ENCODE measurements at places on chromosomes 5 and 9.

DNA sequence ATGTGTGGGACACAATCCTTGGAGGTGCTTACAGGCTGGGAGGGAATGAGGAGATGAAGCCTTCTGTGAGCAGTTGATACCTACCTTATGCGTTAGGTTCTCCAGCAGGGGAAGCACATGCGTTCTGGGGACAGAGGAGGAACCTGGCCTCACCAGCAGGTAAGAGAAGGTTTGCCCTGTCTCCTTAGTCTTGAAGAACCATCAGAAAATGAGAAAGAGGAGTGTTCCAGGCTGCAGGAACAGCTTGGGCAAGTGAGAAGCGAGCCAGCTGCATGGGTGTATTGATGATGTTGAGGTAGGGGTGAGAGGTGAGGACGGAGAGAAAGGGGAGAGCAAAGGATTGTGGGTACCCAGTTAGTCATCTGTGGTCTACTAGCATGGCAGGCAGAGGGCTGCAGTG is 156.9 kb upstream of the MVB12B start:
- DNase-seq = no peak

- DNase-seq = no peak
These were observed 49.8 kb downstream of the TMOD1 start for GRCh38 chr9:97551308-97551707.

GRCh38 chr9:127955294-127956015 is 17.8 kb upstream of the DPM2 start:
- peak; percentile 53 for DNase-seq

DNA sequence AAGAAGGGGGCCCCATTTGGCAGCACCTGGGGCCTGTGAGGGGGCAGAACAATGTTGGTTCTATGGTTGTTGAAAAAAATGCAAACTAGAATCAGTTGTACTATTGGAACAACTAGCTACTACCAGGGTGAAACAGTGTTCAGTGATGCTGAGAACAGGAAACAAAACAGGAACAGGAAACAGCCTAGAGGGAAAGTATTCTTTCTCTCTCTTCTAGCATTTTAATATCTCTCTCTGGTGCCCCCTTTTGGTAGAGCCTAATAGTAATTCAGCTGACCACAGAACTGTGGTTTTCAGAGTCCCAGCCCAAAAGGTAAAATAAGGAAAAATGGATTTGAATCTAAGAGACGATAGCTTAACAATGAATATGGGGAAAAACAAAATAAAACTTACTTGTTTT is 138.0 kb upstream of the KCNN2 start:
- DNase-seq = no peak

DNA sequence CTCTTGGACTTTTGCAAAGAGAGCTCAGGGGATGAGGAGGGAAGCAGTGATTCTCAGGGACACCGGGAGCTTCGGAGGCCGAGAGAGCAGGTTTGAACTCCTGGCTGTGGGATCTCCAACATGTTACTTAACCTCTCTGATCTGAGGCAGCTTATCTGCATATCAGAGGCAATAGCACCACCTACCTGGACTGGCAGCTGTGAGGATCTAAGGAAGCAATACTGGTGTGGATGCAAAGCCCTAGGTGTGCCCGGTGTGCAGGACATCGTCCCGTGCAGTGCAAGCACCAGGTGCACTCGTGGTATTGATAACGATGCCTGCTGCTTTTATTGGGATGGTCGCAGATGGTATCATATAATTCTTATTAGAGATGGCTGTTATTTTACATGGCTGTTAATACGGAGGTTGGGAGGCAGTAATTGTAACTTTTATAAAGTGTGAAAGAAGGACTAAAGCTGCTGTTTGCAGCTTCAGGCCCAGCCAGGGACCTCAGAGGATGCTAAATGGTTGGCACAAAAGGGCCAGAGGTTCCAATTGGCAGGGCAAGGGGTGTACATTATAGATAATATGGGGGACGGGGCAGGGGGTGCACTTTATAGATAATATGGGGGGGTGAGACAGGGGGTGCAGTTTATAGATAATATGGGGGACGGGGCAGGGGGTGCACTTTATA is 14.9 kb downstream of the COL5A1 start:
- no peak for DNase-seq

GRCh38 chr9:35728041-35728971 is 3.7 kb downstream of the TLN1 start:
- DNase-seq = no peak

- no peak for DNase-seq
These were observed 2.7 kb downstream of the CDO1 start for GRCh38 chr5:115813719-115814118.

DNA sequence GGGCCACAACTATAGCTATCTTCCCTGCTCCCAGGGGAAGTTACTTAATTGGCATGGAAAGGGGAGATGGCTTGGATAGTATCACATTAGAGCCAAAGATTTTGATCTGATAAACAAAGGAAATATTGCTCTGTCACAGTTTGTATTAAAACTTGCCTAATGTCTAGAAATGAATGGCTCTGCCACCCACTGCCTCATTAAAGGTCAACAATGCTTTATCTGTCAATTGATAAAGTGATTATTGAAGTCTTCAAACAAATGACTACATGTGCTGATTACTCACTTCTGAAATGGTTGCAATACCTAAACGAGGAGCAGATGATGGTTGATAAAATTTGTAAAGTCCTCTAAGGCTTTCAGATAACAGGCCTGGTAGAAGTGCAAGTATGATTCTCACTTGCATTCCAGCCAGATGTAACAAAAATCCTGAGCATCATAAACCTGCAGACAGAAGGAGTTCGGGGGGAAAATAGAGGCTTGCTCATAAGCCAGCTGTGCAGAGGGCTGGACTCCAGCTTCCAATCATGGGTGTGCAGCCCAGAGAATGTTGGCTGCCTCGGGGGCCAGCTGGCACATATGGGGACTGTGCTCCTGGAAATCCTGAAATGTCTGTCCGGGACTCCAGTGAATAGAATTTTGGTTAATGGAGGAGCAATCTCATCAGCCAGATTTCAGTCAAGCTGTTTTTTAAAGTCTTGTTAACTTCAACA is 200.5 kb upstream of the SLC27A6 start:
- DNase-seq = no peak

DNA sequence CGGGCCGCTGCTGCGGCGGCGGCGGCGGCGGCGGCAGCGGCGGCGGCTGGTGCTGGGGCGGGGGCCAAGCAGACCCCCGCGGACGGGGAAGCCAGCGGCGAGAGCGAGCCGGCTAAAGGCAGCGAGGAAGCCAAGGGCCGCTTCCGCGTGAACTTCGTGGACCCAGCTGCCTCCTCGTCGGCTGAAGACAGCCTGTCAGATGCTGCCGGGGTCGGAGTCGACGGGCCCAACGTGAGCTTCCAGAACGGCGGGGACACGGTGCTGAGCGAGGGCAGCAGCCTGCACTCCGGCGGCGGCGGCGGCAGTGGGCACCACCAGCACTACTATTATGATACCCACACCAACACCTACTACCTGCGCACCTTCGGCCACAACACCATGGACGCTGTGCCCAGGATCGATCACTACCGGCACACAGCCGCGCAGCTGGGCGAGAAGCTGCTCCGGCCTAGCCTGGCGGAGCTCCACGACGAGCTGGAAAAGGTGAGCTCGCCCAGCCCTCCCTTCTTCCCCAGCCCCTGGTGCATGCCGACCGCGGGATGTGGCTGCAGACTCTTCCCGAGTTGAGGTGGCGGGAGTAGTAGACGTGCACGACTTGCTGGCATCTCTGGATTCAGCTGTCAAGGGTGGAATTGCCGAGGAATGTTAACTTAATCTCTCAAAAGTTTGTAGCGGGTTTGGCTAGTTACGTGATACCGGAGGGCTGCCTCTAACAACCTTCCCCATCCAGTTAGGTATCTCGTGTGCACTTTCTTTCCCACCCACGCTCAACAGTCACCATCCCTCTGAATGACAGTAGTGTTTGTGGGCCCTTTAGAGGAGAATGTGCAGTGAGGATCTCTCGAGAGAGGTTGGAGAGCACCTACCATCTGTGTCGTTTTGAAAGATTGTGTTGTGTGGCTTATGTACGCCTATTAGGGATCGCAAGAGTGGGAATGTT is 932 bp downstream of the SLC12A2 start:
- DNase-seq = peak; percentile 34
